ENCODE measurements at places on chromosomes 16 and 17. TPM values are rescaled to one million over a fixed set of nuclear protein-coding genes. Genes with fewer than 3 reads are reported as not detected.
A peak's percentile ranks its signal among the peaks of the same experiment; 100 is the strongest.

Gene ITGA2B
- 2.0 TPM for total RNA-seq

Gene KRTAP17-1
- total RNA-seq, result not detected

Gene OR3A2
- not detected for total RNA-seq

Gene CLDN7
- 4.4 TPM for total RNA-seq

Gene RNF40
- 60.9 TPM for total RNA-seq

Gene KIF2B
- total RNA-seq, result not detected

Gene ZNF319
- 7.1 TPM for total RNA-seq

Gene NPIPA7
- 15.9 TPM for total RNA-seq

Gene CA5A
- total RNA-seq, result not detected

Gene CMTM2
- total RNA-seq, result 0.38 TPM

DNA sequence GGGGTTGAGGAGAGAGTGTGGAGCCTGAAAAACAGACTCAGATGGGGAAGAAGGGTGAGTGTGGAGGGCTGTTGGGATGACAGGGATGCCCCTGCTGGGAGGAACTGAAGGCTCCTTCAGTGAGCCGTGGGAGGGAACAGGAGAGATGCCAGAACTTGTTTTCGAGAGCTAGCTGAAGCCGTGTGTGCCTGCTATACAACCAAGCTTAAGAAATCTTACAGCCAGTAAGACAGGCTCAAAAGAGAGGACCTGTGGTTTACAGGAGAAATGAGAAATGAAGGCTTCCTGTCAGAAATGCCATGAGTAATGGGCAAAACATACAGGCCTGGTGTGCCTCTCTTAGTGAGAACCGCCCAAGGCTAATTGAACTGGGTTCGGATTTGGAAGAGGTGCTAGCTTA is 99.6 kb downstream of the SPACA3 start:
- DNase-seq, result no peak

GRCh38 chr17:39640591-39641031 is 3.7 kb downstream of the STARD3 start:
- DNase-seq, result no peak

DNA sequence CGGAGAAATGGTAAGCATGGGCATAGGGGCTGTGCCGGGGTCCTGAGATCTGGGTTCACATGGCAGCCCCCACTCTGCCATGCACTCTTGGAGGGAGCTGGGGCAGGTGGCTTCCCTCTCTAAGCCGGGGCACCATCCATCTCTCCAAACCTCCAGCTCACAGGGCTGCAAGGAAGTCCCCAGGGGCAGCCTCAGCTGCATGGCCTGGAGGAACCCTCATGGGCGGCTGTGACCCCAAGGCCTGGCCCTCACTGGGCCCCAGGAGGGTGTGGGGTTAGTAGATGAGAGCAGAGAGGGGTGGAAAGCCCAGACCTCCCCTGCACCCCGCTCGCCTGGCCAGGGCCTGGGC is 2.6 kb downstream of the CTRB2 start:
- peak; percentile 58 for DNase-seq

GRCh38 chr16:80233097-80233835 is 307.5 kb upstream of the DYNLRB2 start:
- DNase-seq, result no peak

DNA sequence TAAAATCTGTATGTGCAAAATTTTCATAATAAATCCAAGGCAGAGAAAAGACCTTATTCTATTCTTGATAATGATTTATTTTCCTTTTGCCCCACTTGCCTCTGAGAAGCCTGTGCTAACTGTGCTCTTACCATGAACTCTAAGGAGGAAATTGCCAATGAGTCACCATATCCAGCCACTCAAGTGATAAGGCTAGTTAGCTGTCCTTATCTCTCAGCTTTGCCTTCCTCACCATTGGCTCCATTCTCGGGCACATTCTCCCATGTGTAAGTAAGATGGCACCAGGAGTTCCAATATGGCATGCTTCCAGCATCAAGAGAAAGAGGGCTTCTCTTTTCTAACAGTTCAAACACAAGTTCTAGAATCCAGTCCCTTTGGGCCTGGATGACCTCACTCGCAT is 142.4 kb downstream of the TOX3 start:
- no peak for DNase-seq

DNA sequence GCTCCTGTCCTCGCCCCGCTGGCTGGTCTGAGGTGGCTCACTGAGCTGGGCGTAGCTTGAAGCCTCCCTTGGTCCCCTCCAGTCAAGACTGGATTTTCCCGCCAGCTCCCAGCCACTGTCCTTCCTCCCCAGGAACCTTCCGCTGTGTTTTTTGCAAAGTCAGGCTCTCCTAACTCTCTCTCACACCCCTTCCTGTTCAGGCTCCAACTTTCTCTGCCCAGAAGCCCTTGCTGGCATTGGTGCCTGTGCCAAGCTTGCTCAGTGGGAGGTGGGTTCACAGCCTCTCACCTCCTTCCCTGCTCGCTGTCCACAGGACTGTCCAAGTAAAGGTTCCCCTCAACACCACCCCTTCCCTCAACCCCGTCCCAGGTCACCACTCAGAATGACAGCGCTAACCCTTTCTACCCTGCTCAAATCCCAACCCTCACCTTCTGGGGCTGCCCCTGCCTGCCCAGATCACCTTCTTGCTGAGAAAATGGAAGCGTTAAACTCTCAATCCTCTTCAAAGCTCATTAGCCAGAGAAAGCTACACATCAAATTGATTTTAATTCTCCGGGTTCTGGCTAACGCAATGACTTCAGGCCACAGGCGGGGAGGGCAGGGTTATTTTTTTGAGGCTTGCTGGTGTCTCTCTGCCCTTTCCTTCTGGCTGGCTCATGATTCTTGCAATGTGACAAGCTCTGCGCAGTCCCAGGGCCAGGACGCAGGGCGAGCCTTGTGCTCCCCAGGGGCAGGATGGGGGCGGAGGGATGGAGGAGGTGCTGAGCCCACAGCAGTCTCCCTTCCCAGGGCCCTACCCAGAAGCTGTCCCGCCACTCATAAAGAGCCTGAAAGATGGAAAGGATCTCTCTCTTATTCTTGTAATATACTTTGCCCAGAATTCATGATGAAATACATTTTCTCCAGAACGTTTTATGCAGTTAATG is 357.2 kb upstream of the TNRC6C start:
- peak; percentile 94 for DNase-seq

- DNase-seq, result no peak
Measured at GRCh38 chr16:56836410-56837230, 28.4 kb upstream of the SLC12A3 start.

- peak; percentile 96 for DNase-seq
Measured at GRCh38 chr17:81636505-81637288, at the start of the genes NPLOC4 and TSPAN10. Gene NPLOC4 (minus strand): TSS chr17:81637112. CDS start chr17:81636930, 182 bp downstream. Gene TSPAN10 (plus strand): TSS chr17:81637196. CDS start chr17:81642413, 5,217 bp downstream.

- no peak for DNase-seq
Measured at GRCh38 chr17:64460955-64461354, 12.0 kb downstream of the MILR1 start.

GRCh38 chr16:56657555-56658326 is at the start of gene MT1F:
Gene MT1F (plus strand): TSS chr16:56657959. CDS start chr16:56658059, 100 bp downstream.
- peak; percentile 93 for DNase-seq

GRCh38 chr17:8118769-8119580 is 661 bp upstream of the ALOXE3 start:
- DNase-seq, result peak; percentile 96

DNA sequence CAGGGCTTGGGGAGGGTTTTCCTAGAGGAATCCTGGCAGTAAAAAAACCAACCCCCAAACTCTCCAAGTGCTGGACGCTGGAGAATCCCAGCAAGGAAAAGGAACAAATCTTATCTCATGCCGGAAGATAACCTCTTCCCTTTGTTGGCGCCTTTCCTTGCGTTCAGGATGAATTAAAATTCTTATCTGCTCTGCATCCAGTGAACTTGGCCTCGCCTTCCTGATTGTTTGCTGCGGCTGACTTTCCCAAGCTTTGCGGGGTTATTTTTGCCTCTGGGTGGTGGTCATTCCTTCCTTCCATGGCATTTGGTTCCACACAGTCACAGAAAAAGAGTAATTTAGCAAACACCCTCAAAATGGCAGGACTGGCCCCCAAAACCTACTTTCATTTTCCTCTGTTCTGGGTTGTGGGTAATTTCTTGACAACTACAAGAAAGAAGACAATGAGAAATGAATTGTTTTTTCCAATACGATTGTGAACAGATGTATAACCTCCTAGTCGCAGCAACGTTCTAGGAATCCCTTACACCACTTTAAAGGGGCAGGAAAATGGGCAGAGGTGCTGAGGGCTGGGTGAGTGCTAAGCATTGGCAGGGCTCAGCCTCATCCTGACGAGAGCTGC is 77.8 kb downstream of the MRC2 start:
- DNase-seq, result peak; percentile 38

DNA sequence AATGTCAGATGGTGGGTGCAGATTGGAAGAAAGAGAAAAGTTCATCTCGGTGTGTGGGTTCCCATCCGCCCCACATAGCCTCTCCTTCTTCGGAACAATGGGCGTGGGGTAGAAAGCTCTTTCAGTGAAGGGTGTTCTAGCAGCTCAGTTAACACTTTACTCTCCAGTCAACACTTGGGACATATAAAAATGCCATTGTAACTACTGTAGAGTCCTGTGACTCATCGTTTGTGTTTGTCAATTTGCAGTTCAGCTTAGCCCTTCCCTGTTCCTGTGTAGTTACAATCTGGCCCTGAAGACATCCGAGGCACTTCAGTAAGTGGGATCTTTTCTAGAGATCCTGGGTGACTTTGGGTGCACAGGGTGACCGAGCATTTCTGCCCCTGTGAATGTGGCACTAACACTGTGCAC is 11.5 kb upstream of the CLEC18C start:
- peak; percentile 72 for DNase-seq

GRCh38 chr17:73613271-73614233 is 30.7 kb downstream of the SDK2 start:
- no peak for DNase-seq

DNA sequence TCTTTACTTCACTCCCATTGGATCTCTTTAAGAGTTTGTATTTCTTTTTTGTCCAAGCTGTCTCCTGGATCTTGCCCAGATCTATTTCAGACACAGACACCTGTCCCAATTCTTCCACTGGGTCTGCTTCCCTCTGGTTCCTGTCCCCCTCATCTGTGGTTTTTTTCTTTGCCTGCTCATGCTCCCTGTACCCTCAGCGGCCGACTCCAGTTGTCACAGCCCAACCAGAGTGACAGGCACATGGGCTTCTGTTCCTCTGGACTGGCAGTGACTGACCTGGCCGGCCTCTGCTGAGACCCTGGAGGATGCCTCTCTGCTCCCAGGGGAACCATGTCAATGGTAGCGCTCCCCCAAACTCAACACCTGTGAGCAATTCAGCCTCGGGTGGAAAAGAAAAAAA is 142.6 kb downstream of the WSCD1 start:
- DNase-seq, result no peak

DNA sequence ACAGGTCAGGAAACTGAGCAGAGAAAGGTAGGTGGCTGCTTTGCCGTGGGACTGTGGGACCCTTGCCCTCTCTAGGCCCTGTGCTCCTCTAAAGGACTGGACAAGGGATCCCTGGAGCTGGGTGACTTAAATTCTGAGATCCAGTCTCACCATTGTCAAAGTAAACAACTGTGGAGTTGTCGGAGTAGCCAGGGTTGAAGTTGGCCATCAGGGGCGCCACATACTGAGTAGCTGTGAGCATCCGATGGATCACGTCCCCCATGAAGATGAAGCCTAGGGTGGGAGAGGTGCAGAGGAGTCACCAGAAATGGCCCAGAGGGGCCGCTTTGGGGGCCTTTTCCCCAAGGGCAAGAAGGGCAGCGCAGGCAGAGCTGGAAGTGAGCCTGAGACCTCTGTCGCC is 43.5 kb downstream of the PLXDC1 start:
- DNase-seq, result no peak

DNA sequence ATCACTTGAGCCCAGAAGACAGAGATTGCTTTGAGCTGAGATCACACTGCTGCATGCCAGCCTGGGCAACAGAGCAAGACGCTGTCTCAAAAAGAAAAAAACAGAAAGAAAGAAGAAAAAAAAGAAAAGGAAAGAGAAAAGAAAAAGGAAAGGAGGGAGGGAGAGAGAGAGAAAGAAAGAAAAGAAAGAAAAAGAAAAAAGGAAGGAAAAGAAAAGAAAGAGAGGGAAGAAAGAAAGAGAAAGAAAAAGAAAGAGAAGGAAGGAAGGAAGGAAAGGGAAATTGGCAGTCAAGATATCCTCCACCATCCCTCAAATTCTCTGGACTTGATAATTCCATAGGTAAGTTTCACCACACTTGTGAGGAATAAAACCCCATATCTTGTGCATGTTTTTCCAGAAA is 71.4 kb upstream of the WSB1 start:
- no peak for DNase-seq

DNA sequence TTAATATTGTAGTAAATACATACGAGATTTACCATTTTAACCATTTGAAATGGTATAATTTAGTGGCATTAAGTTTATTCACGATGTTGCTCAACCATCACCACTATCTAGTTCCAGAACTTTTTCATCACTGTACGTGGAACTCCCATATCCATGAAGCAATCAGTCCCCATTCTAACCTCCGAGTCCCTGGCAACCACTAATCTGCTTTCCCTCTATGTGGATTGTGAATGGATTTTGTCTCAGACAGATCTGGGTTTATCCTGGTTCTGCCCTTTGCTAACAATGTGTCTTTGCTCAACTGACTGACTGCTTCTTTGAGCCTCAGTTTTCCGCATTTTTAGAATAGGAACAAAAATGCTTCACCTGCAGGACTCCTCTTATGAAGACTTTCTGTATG is 51.4 kb downstream of the TANGO6 start:
- no peak for DNase-seq

DNA sequence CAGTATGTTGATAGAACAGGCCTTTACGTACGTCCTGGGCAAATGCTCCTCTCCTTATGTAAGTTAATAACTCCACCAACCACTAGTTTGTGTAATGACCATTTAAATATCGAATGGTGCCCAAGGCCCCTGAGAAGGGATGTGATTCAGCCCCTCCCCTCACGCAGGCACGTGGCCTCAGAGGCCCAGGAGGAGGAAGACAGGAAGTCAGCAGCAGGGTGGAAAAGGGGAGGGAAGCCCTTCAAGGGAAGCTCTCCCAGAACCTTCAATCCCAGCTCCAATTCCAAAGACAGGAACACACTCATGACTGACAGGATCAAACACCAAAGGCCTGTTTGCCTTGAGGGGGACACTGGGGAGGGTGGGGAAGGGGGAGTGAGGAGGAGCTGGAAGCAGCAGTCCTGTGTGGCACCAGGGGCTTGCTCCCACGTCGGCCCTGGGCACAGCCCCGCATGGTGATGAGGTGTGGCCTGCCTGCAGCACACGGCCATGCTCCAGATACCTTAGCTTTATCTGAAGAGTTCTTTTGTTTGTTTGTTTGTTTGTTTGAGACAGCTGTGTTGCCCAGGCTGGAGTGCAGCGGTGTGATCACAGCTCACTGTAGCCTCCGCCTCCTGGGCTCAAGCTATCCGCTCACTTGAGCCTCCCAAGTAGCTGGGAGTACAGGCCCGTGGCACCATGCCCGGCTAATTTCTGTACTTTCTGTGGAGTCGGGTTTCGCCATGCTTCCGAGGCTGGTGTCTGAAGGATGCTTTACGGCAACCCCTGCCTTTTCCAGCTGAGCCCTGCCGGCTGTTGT is 105.0 kb downstream of the ZNF778 start:
- DNase-seq, result no peak
